ENCODE measurements at places on chromosomes 2 and 18.

DNA sequence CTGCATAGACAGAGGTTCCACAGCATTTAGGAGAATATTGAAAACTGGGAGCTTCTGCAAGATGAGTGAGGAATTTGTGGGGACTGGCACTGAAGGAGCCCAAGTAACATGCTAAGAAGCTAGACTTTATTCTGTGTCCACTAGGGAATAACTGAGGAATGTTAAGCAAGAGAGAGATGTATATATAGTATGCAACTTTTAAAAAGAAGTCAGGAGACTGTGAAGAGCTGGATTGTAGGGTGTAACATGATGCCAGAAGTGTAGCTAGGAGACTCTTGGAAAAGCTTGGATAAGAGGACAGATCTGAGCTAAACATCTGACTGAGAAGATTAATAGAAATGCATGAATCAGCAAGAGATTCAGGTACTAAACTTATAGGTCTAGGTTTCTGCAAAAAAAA is 270.6 kb upstream of the MMADHC start:
- DNase-seq: no peak

DNA sequence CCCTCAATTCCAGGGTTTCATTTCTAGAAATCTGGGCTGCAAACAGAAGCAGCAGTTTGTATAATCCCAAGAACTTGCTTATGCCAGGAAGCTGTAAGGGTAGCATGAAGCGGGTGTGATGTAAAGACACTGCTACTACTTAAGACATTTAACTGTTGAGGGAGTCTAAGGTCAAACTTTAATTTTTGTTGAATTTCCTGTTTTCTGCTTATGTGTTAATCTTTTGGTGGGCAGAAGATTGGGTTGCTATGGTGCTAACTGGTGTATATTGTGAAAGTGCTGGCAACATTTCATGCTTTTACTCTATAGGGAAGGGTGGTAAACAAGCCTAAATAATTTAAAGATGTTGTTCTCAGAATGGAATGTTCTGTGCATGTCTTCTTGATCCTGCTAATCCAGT is 2.7 kb downstream of the NCOA1 start:
- DNase-seq: peak; percentile 88

DNA sequence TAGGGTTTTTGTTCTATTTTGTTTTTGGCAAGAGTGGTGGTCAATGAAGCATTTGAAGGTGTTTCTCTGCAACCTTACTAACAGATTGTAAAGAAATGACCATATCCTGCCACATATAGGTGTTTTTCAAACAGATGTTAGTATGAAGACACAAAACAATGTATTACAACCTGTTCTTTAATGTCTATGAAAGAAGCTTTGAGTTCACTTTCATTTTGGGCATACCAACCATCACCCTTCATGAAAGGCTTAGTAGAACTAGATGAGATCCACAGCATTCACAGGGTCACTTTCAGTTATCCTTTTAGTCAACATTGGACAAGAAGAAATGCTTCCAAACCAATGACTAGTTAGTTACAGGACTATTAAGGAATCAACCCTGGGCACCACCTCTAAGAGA is 95.1 kb downstream of the EHBP1 start:
- no peak for DNase-seq

DNA sequence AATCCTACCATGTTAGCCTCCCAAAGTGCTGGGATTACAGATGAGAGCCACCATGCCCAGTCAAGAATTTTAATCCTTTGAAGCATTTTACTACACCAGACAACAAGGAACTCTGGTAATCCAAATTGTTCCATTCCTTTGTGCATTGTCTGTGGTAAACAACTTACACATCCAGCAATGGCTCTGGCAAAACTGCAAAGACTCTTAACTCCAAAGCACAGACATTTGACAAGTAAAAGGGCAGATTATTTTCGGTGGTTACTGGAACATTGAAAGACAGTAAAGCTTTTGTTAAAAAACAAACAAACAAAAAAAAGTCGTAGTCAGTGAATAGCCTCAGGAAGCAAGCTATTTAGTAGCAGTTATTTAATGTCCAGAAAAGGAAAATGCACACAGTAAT is 33.2 kb upstream of the RMND5A start:
- no peak for DNase-seq

GRCh38 chr2:10989782-10990181 is 78.0 kb downstream of the KCNF1 start:
- no peak for DNase-seq
